Panc1 (cell line): ENCODE measurements at places on chromosomes 3 and 15. TPM values are rescaled to one million over a fixed set of nuclear protein-coding genes. Genes with fewer than 3 reads are reported as not detected.

DNA sequence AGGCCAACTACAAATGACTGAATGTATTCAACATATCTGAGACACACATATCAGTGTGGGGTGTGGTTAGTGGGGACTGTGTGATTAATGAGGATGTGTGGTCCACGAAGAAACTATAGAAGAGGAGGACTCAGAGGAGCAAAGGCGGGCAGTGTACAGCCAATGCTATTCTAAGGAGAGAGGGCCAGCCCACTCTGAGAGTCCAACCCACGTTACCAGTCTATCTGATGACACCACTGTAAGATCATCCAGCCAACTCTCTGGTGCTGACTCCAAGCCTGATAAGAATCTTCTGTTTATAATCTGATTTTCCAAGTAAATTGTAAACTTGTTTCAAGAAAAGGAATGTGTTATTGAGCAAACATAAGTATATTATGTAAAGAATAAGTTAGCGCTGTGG, 47.2 kb downstream of the MCF2L2 start:
- no peaks in the 10 kb centered on the region for H3K36me3 ChIP-seq
- H3K4me1 ChIP-seq = no peaks in the 10 kb centered on the region
- no peaks in the 10 kb centered on the region for H3K27me3 ChIP-seq
- no peak overlapping the region for H3K27ac ChIP-seq
- no peak overlapping the region for H3K4me3 ChIP-seq
- no peak for DNase-seq

DNA sequence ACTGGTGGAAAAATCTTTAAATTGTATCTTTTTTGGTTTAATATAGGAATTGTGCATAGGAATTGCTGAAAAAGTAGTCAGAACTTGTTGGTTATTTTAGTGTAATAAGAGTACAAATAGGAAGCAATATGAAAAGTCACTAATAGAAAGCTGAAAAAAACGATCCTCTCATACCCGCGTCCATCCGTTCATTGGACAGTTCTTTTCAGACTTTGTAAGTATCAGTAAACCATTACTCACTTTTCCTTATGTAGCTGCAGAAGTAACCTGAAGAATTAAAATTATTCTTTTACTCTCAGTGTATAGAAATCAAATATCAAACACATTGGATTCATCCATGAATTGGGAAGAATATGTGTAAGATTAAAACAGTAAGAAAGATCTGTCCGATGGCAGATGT, 4.4 kb downstream of the FNDC3B start:
- H3K4me3 ChIP-seq = peak overlapping the region; percentile 90
- peaks cover 53% of the 10 kb centered on the region for H3K4me1 ChIP-seq
- H3K27me3 ChIP-seq = no peaks in the 10 kb centered on the region
- peaks cover 12% of the 10 kb centered on the region for H3K36me3 ChIP-seq

- no peaks in the 10 kb centered on the region for H3K27me3 ChIP-seq
- H3K4me1 ChIP-seq = no peaks in the 10 kb centered on the region
- DNase-seq = no peak
- no peak overlapping the region for H3K27ac ChIP-seq
- no peak overlapping the region for H3K4me3 ChIP-seq
These were observed 226.5 kb downstream of the NLGN1 start for GRCh38 chr3:173624086-173624485.

DNA sequence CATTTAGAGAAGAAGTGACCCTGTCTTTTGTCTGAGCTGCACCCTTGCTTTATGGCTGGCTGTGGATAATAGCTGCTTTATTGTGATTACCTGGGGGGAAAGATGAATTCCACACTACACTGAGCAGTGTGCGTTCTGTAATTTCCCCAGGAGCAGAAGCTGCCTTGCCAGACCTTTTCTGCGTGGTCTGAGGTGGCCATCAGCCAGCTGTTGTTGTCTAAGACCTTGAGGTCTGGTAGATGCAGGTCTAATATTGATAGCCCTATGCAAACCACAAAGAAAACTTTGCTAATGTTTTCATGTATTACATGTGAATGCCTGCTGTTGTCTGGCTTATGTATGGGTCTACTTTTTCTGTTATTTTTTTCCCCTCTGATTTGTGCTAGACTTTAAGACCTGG, 144.6 kb downstream of the THSD4 start:
- H3K27ac ChIP-seq = no peak overlapping the region
- no peak for DNase-seq
- no peak overlapping the region for H3K4me3 ChIP-seq
- H3K27me3 ChIP-seq = no peaks in the 10 kb centered on the region
- H3K4me1 ChIP-seq = no peaks in the 10 kb centered on the region

DNA sequence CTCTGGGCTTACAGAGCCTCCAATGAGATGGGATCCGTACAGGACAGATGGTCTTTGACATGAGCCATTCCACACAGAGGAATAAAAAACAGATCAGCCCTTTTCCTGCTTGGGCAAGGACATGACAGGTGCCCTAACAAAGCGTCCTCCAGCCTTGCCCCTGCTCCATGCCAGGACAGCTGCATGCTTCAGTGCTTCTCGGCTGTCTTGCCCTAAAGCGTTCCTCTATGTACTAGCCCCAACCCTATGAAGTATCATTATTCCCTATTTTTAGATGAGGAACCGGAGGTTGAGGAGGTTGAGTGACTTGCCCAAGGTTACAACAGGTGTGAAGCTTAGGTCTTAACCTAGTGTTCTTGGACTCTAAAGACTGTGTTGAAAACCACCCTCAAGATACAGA, 10.5 kb downstream of the POMGNT2 start:
- no peak for DNase-seq
- no peak overlapping the region for H3K27ac ChIP-seq
- no peak overlapping the region for H3K4me3 ChIP-seq
- no peaks in the 10 kb centered on the region for H3K27me3 ChIP-seq
- H3K4me1 ChIP-seq = no peaks in the 10 kb centered on the region

DNA sequence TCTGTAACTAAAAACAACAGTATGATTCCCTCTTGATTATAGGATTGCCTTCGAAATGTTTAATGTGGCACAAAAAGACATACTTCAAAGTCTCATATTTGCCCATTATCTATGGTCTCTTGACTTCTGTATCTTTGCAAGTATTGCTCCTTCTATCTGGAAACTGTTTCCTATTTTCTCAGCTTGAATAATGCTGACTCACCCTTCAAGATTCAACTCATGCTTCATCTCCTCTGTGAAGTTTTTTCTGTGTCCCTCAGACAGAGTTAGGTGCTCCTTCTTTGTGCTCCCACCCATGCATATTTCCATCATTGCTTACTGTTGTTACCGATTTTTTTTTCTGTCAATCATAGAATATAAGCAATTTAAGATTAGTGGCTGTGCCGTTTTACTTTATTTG, 192.8 kb upstream of the ROBO1 start:
- H3K27ac ChIP-seq = no peak overlapping the region
- H3K36me3 ChIP-seq = no peaks in the 10 kb centered on the region
- H3K4me3 ChIP-seq = no peak overlapping the region
- no peak for DNase-seq
- no peaks in the 10 kb centered on the region for H3K27me3 ChIP-seq

- no peaks in the 10 kb centered on the region for H3K27me3 ChIP-seq
- peaks cover 20% of the 10 kb centered on the region for H3K4me1 ChIP-seq
- H3K36me3 ChIP-seq = peaks cover 20% of the 10 kb centered on the region
- peak overlapping the region; percentile 90 for H3K27ac ChIP-seq
- H3K4me3 ChIP-seq = peak overlapping the region; percentile 87
These were observed 1.5 kb downstream of the ZNF639 start for GRCh38 chr3:179324270-179324754.

The SCN5A gene
- 0.69 TPM for total RNA-seq

The PDCD10 gene
- total RNA-seq = 83.5 TPM

The ARRDC4 gene
- total RNA-seq = 2.9 TPM
